ENCODE measurements at places on chromosomes 11 and 22. TPM values are rescaled to one million over a fixed set of nuclear protein-coding genes. Genes with fewer than 3 reads are reported as not detected.

Gene CCDC89
- total RNA-seq = 2.0 TPM

Gene HDAC10
- total RNA-seq = 21.1 TPM

DNA sequence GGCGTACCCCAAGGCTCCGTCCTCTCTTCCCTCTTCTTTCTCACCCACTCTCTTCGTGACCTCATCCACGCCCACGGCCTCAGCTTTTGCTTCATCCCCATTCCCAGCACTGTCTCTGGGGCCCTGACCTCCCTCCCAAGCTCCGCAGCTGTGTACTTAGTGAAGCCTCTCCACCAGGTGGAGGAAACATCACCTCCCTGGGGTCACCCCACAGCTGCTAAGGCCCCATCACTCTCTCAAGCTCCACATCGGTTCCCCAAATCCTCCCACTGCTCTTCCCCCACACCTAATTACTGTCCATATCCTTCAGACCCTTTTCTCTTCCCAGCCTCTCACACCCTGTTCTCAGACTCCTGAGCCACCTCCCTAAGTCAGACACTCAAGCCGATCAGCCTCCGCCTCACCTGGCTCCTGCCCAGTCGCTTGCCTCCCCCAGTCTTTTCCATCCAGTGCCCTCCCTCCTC lies 7.9 kb upstream of the SYT7 start:
- no peak for DNase-seq

Gene NLRP6
- not detected for total RNA-seq

DNA sequence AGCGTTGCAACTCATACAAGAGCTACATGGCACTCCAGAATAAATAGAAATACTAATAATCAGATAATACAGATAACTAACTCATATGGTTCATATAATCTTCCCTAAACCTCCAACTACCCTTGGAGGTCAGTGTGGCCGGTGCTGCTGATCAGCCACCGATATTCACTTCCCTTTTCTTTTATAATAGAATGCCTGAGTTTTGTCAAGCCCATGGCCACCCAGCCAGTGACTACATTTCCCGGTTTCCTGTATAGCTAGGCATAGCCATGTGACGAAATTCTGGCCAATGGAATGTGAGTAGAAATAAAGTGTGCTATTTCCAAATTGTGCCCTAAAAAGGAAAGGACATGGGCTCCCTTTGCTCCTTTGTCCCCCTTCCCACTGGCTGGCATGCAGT lies 5.9 kb upstream of the CAT start:
- no peak for DNase-seq

- DNase-seq = no peak
Observed at GRCh38 chr22:22773979-22774604, 113.5 kb upstream of the IGLL5 start.

Gene ANO5
- total RNA-seq = 2.3 TPM
